ENCODE measurements at places on chromosomes 3 and 15.

GRCh38 chr3:188362405-188362831 lies 208.5 kb downstream of the LPP start:
- no peak for DNase-seq

- DNase-seq, result no peak
Measured at GRCh38 chr3:146024260-146024659, 136.7 kb downstream of the PLOD2 start.

DNA sequence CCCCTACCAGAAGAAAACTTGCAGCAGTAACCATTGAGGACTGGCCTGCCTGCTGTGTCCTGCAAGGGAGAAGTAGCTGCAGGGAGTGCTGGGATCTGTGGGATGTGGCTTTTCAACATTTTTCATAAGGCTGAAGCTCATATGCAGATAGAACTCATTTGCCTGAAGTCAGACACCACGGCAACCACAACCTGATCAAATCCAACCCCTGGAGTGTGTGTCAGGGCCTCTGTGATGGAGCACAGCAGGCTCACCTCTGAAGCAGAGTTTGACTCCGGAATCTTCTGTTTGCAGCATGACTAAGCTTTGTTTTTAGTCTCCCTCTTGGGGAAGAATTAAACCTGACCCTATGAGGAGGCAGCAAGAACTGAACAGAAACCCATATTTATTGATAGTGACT lies 508.7 kb downstream of the AGBL1 start:
- no peak for DNase-seq

- DNase-seq, result no peak
Measured at GRCh38 chr3:195808741-195809290, 2.9 kb downstream of the MUC4 start.

DNA sequence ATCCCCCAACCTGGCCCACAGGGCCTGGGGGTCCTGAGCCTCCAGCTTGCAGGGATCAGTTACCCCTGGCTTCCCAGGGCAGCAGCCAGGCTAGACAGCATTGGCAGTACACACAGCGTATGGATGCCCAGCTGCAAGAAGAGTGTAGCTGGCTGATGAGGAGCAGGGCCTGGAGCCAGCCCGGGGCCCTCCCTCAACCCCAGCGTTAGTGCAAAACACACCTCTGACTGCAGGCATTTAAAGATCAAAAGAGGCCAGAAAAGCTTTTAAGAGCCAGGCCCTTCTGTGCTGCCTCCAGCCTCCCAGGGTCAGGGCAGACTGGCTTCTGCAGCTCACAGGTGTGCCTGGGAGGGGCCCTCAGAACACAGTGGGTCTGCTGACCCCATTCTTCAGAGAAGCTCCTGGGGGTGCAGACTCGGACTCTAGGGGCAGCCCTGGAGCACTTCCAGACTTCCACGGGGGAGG lies 110.6 kb downstream of the ETFA start:
- no peak for DNase-seq

DNA sequence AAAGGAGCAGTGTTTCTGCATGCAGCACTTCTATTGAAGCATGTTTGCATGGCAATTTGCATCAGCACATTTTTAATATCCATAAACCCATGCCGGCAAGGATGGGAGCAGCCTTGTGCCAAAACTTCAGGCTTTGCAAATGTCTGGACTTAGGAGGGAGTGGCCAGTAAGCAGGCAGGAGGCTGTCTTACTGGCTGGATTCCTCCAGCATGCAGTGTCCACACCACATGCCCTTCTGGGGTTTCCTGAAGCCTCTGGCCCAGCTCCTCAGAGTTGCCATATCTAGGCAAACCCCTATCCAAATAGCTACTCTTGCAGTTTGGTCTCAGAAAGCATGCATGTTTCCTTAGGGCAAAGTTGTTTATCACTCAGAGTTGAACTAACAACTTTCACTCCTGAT lies 139.1 kb upstream of the MRPS22 start:
- DNase-seq, result no peak

DNA sequence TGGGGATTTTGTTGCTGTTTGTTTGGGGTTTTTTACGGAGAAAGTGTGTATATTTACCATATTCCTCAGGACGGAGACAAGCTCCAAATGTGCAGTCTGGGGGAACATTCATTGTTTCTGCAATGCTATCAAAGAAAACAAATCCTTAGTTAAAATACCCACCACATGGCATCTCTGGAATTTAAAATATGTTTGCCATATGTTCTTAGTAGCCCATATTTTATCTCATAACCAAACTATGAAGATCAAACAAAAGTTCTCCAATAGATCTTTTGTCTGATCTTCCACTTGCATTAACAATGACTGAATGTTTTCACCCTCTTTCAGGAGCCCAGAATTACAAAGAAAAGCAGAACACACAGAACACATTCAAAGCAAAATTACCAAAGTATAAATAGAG lies 35.3 kb downstream of the EFHB start:
- DNase-seq, result no peak

DNA sequence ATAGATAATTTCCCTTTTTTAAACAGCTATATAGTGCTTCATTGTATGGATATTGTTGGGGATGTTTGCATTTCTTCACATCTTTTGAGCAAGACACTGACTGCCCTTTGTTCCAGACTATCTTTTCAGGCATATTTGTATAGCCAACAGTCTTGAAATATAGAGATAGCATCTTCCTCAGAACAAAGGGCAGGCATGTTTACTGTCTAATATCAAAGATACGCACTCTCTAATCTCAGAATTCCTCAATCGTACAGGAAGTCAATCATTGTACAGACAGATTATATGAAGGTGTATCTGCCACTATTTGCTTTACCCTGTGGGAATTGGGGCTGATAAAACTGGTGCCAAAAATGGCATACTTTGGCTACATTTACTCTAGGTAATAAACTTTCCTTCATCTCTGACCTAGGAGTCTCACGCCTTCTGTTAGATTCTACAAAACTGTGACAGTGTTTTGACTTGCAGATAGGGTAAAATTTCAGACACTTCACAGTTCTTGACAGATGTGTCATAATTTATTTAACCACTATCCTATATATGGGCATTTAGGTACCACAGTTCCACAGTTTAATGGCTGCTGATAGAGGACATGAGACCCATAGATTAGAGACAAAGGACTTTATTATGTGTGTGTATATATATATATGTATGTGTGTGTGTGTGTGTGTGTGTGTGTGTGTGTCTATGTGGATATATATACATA lies 321.0 kb downstream of the IGSF11 start:
- DNase-seq, result no peak

DNA sequence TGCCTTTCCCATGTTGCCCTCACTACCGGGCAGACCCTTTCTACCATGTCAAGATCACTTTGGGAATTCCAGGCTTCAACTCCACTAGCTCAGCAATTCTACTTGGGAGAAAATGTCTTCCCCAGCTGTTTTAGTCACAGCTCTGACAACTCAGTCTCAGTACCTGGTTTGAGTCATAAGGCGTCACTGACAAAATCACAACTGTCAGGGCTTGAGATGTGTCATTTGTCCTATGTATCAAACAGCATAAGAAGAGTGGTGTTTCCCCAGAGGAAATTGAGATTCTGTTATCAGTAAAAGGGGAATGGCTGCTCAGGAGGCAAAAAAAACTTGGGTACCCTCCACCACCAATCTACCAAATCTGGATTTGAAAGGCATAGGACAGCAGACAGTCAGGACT lies 594.9 kb upstream of the SUCLG2 start:
- no peak for DNase-seq

DNA sequence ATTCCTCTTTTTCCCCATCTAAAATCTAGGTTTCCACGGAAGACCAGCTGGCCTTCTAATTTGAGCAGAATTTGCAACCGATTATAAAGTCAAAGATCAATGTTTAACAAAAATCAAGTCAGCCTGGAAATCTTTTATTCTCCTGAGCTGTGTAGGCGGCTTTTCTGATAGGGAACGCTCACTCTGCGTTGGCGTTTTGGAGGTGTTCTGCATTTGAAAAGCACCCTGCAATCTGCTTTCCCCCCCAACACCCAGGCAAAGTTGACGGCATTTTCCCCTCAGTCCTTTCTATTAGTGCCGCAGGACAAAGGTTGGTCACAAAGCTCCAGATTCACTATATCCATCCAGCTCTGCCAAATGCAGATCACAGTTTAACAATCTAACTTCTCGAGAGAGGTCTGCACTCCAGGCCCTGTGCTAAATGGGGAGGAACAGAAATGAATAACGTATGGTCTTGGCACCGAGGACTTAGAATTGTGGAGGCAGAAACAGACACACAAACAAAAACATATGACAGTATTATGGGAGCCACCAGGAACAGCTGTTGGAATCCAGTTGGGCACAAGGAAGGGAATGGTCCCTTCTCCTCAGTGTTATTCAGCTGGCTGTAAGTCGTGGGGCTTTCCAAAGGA lies 50.4 kb upstream of the LARS2 start:
- no peak for DNase-seq

DNA sequence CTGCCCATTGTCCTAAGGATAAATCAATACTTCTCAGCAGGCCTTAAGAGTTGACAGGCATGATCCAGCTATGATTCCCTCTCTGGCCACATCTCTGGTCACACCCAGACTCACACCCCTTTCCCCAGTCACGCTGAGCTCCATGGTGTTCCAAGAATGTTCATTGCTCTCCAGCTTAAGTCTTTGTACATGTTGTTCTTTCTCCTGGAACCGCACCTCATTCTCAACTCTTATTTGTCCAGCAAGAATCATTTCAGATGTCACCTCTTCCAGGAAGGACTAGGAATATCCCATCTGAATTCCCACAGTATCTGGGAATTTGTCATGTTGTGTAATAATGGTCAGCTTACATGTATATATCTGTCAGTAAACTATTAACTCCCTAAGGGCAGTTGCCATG lies 118.3 kb upstream of the GALNT15 start:
- DNase-seq, result no peak

DNA sequence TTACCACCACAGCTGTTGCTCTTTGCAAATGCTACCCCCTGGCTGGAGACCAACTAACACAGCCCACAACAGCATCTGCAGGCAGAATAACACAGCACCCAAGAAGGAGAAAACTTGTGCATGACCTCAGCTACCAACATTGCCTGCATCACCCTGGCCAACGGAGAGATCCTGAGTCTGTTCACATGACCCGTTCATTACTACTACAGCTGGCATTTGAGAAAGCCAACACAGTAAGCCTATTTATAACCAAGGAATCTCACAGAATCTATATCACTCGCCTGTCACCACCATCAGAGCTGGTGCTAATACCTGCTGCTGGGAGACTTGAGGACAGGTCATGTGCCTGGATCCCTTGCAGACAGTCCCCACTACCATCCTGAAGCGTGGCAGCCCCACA lies 215.2 kb downstream of the POLQ start:
- DNase-seq, result no peak

DNA sequence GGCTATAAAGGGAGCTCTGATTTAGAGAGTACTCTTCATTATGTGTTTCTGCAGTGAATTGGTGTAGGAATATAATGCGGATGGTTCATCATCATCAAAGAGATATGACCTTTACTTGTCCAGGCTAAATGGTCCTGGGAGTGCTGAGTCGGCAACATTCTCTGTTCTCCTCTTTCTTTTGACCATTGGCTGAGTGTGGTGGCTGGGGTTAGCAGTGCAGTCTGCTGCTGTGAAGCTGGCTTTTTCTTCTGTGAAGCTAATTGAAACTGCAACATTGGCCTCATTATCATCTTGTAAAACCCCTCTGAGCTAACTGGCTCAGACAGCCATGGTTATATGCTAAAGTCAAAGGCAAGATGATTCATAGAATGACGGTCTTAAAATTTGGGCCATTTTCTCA lies 83.8 kb downstream of the THRB start:
- DNase-seq, result no peak

DNA sequence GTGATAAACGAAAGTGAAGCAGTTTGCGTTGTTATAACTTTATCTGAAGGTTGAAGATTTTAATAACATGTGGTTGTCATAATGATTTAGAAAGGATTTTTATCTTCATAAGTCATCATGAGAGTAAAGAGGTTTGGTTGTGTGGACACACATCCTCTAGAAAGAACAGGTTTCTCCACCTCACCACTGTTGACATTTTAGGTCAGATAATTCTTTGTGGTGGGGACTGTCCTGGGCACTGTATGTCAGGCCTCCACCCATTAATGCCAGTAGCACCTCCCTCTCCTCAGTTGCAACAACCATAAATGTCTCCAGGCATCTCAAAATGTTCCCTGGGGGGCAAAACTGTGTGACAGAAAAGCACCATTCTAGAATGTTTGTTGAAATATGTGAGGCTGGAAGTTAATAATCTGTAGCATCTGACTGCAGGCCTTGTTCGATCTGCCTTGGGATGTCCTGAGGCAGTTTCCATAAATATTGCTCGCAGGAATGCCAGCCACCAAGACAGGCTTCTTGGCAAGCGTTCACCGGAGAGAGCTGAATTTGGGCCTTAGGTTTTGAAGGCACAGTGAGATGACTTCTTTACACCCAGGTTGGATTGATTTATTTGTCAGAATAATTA lies 100.1 kb downstream of the ADAMTSL3 start:
- no peak for DNase-seq
